GM23338 (cell line): ENCODE measurements at places on chromosomes 4 and X. TPM values are rescaled to one million over a fixed set of nuclear protein-coding genes. Genes with fewer than 3 reads are reported as not detected.

AP1S2 gene
- total RNA-seq, result 251 and 380 TPM in 2 replicates

DNA sequence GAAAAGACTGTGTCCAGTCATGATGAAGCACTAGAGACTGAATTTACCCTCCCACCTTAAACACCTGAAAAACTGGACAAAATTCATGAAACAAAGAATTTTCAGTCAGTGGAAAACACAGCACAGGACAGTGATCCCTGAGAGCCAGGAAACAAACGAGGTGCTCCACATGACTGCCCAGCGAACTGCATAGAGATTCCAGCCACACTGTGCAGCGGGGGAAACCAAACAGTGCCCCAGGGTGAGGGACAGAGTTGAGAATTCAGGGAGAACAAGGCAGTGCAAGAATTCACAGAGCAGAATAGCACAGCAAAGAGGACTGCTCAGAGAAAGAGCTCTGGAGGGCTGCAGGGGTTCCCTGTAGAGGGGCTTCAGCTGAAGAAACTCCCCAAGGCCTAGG lies 55.5 kb upstream of the SEC24B start:
- H3K4me1 ChIP-seq, result no peaks in the 10 kb centered on the region
- DNase-seq, result no peak
- no peak overlapping the region for H3K27ac ChIP-seq
- no peak overlapping the region for H3K4me3 ChIP-seq
- H3K27me3 ChIP-seq, result no peaks in the 10 kb centered on the region
- H3K36me3 ChIP-seq, result no peaks in the 10 kb centered on the region

BMX gene
- total RNA-seq, result not detected in 2 replicates

BANK1 gene
- 0.87 and 1.0 TPM in 2 replicates for total RNA-seq

- H3K27ac ChIP-seq, result no peak overlapping the region
- H3K36me3 ChIP-seq, result no peaks in the 10 kb centered on the region
- DNase-seq, result peak; percentile 14
- no peaks in the 10 kb centered on the region for H3K4me1 ChIP-seq
- H3K27me3 ChIP-seq, result no peaks in the 10 kb centered on the region
- no peak overlapping the region for H3K4me3 ChIP-seq
Measured at GRCh38 chr4:110850461-110851442, 227.9 kb upstream of the PITX2 start.

HPGD gene
- total RNA-seq, result 4.1 and 9.1 TPM in 2 replicates

SMPX gene
- total RNA-seq, result 0.70 TPM in 1 of 2 replicates, not detected in the other

DNA sequence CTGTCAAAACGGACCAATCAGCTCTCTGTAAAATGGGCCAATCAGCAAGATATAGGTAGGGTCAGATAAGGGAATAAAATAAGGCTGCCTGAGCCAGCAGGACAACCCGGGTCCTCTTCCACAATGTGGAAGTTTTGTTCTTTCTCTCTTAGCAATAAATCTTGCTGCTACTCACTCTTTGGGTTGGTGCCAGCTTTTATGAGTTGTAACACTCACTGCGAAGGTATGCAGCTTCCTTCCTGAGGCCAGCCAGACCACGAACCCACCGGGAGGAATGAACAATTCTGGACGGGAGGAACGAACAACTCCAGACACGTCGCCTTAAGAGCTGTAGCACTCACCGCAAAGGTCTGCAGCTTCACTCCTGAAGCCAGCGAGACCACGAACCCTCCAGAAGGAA lies 287.8 kb downstream of the RAPGEF2 start:
- H3K4me3 ChIP-seq, result no peak overlapping the region
- no peak overlapping the region for H3K27ac ChIP-seq
- peaks cover 12% of the 10 kb centered on the region for H3K27me3 ChIP-seq
- no peak for DNase-seq
- no peaks in the 10 kb centered on the region for H3K36me3 ChIP-seq

DNA sequence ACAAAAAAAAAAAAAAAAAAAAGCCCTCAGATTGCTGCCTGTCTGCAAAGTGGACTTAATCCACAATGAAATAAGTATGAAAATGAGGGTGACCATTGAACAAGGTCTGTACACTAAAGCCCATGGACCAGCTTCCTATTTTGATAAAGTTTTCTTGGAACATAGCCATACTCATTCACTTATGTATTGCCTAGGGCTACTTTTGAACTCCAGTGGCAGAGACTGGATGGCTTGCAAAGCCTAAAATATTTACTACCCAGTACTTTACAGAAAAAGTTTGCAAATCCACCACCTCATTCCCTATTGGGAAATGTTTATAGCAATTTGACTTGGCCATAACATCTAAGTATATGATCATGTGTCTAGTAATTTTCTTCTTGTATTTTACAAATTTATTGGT lies 481.7 kb downstream of the NAF1 start:
- DNase-seq, result no peak
- no peaks in the 10 kb centered on the region for H3K36me3 ChIP-seq
- no peaks in the 10 kb centered on the region for H3K4me1 ChIP-seq
- H3K27me3 ChIP-seq, result no peaks in the 10 kb centered on the region

RAB33A gene
- total RNA-seq, result 4.9 and 6.5 TPM in 2 replicates

DNA sequence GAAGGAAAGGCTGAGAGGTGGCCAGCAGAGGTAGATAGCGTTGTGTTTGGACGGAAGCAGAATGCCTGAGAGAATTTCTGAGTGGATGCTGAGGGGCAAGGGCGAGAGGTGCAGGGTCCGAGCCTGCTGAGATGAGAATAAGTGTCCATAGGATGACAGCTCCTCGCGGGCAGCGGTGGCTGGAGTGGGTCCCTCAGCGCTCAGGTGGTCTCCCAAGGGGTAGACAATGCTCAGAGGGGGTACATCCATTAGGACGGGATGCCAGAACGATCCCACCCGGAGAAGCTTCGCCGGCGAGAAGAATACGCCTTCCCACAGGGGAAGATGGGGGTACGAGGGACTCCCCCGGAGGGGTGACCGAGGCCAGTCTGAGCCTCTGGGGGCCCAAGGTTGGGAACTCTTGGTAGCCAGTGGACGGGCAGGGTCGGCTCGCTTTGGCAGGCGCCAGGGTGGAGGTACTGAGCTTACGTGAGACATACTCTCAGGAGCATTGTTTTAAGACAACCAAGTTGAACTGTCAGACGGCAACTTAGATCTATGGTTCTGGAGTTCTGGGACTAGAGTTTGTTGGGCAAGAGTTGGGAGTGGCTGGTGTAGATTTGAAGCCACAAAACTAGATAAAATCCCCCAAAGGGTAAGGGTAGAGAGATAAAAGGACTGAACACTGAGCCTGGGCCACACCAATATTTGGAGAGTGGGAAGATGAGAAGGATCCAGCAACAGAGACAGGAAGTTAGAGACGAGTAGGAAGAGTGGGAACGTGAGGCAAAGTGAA lies 15.8 kb downstream of the BRCC3 start:
- H3K27ac ChIP-seq, result no peak overlapping the region
- H3K4me1 ChIP-seq, result no peaks in the 10 kb centered on the region
- no peaks in the 10 kb centered on the region for H3K27me3 ChIP-seq
- no peak overlapping the region for H3K4me3 ChIP-seq
- DNase-seq, result no peak

GRCh38 chrX:115360220-115360781 lies 70.8 kb downstream of the LUZP4 start:
- H3K36me3 ChIP-seq, result no peaks in the 10 kb centered on the region
- H3K27ac ChIP-seq, result no peak overlapping the region
- no peak overlapping the region for H3K4me3 ChIP-seq
- H3K4me1 ChIP-seq, result no peaks in the 10 kb centered on the region

POU4F2 gene
- not detected in 2 replicates for total RNA-seq

DNA sequence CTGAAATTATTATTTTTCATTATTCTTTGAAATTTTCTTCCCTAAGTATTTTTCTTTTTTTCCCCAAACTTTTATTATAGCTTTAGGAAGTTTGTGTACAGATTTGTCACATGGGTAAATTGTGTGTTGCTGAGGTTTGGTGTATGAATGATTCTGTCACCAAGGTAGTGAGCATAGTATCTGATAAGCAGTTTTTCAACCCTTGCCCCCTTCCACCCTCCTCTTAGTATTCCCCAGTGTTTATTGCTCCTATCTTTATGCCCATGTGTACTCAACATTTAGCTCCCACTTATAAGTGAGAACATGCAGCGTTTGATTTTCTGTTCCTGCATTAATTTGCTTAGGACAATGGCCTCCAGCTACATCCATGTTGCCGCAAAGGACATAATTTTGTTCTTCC lies 103.9 kb upstream of the MAGEB2 start:
- no peaks in the 10 kb centered on the region for H3K27me3 ChIP-seq
- DNase-seq, result no peak
- no peak overlapping the region for H3K4me3 ChIP-seq
- H3K4me1 ChIP-seq, result no peaks in the 10 kb centered on the region
- no peak overlapping the region for H3K27ac ChIP-seq
- H3K36me3 ChIP-seq, result no peaks in the 10 kb centered on the region

DNA sequence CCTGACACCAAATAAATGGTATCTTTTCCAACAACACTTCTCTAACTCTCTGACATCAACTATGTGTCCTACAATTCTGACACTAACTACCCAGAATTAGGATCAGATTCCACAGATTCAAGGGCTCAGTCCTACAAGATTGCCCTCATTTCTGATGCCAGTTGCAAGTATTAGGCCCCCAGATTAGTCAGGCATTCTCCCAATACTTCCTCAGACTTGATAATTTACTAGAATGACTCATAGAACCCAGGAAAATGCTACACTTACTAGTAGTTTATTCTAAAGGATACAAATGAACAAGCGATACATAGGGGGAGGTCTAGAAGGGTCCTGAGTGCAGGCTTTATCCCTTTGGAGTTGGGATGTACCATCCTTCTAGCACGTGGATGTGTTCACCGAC lies 8.5 kb downstream of the TIGD2 start:
- H3K4me1 ChIP-seq, result peaks cover 7% of the 10 kb centered on the region; the same call in 1 of the 2 replicates
- no peak overlapping the region for H3K27ac ChIP-seq
- DNase-seq, result no peak
- no peaks in the 10 kb centered on the region for H3K27me3 ChIP-seq
- H3K36me3 ChIP-seq, result no peaks in the 10 kb centered on the region

- no peaks in the 10 kb centered on the region for H3K36me3 ChIP-seq
- no peak overlapping the region for H3K27ac ChIP-seq
- no peaks in the 10 kb centered on the region for H3K4me1 ChIP-seq
- H3K27me3 ChIP-seq, result no peaks in the 10 kb centered on the region
Measured at GRCh38 chrX:13110433-13111324, 66.3 kb upstream of the FAM9C start.

GRCh38 chr4:119730671-119730950 lies 102.0 kb upstream of the PDE5A start:
- no peak overlapping the region for H3K27ac ChIP-seq
- no peaks in the 10 kb centered on the region for H3K36me3 ChIP-seq
- peak; percentile 10 for DNase-seq
- H3K27me3 ChIP-seq, result no peaks in the 10 kb centered on the region
- no peak overlapping the region for H3K4me3 ChIP-seq

- no peaks in the 10 kb centered on the region for H3K4me1 ChIP-seq
- H3K27ac ChIP-seq, result no peak overlapping the region
- H3K36me3 ChIP-seq, result no peaks in the 10 kb centered on the region
Measured at GRCh38 chr4:168521721-168522120, 24.9 kb downstream of the PALLD start.

DNA sequence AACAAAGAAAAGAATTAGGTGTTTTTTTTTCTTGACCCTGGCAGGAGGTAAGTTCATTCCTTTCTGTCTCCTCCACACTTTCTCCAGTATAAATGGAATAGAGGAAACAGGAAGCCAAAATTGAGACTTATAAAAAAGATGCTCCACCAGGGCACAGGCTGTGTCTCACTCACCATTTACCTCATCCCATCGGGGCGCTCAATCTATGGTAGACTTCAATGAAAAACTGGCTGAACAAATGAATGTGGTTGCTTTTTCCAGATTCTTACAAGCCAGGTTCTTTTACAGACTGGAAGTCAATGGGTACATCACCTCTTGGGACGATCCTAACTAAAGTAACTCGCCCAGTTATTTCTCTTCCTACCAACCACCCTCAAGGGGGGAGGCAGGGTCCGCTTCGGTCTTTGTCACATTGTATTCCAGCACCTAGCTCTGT lies 685 bp downstream of the COMMD8 start:
- H3K27ac ChIP-seq, result 0 out of 2 replicates have a peak overlapping the region, but pooled peaks have one; percentile 64
- DNase-seq, result no peak
- peak overlapping the region; percentile 92 for H3K4me3 ChIP-seq
- no peaks in the 10 kb centered on the region for H3K27me3 ChIP-seq
- H3K36me3 ChIP-seq, result no peaks in the 10 kb centered on the region

DNA sequence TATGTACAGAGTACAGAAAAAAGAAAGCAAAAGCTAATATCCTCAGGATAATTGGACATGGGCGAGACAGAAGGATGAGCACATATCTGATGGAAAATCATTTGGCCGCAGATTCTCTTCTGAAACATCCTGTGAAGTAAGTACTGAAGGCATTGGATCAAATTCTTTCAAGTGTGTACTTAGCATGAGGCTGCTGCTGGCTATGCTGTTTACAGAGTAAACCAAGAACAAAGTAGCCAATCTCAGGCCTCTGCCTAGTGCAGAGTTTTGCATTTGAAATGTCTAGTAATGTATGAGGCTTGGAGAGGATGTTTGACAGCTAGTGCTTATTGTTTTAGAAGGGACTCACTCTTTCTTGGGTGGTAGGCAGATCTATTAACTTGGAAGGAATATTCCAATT lies 128.5 kb downstream of the MAGEC2 start:
- no peaks in the 10 kb centered on the region for H3K4me1 ChIP-seq
- no peaks in the 10 kb centered on the region for H3K27me3 ChIP-seq
- no peak overlapping the region for H3K4me3 ChIP-seq
- DNase-seq, result no peak

GLOD5 gene
- not detected in 2 replicates for total RNA-seq

DACH2 gene
- total RNA-seq, result 3.0 and 4.6 TPM in 2 replicates

DNA sequence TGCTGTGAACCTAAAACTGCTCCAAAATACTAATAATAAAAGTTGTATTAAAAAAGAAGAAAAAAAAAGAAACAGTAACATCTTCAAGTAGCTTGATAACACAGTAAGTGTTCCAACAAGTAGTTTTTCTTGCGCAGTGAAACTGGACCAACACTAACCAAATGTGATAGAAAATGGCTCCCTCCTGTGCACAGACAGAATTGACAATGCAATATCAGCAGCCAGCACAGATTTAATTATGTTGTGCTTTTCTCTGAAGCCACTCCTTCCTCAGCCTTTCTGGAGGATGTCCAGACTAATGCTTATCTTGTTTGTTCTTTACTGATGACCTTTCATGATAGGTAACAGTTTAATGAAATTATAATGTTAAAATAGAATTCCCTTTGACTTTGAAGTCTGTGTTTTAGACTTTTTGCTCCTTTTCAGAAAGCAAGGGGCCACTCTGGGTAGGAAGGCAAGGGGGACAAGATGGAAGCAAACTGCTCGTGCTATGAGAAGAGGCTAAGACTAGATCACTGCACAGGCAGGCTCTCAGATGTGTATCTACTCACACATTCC lies 147.1 kb upstream of the RPL34 start:
- no peak overlapping the region for H3K4me3 ChIP-seq
- DNase-seq, result no peak
- no peak overlapping the region for H3K27ac ChIP-seq
- no peaks in the 10 kb centered on the region for H3K27me3 ChIP-seq
- no peaks in the 10 kb centered on the region for H3K36me3 ChIP-seq

GPR119 gene
- total RNA-seq, result not detected in 2 replicates

GRCh38 chr4:87525636-87526295 lies 3.4 kb downstream of the SPARCL1 start:
- DNase-seq, result no peak
- no peaks in the 10 kb centered on the region for H3K27me3 ChIP-seq
- peaks cover 37% of the 10 kb centered on the region for H3K4me1 ChIP-seq
- H3K27ac ChIP-seq, result no peak overlapping the region

- DNase-seq, result no peak
- H3K4me3 ChIP-seq, result no peak overlapping the region
- no peaks in the 10 kb centered on the region for H3K36me3 ChIP-seq
Measured at GRCh38 chr4:7756561-7757355, 182.9 kb downstream of the AFAP1 start.

- peak; percentile 67 for DNase-seq
- no peak overlapping the region for H3K4me3 ChIP-seq
- H3K36me3 ChIP-seq, result no peaks in the 10 kb centered on the region
- no peak overlapping the region for H3K27ac ChIP-seq
- no peaks in the 10 kb centered on the region for H3K27me3 ChIP-seq
Measured at GRCh38 chrX:152915541-152916241, 17.8 kb downstream of the ZNF185 start.
